Panc1 (cell line): ENCODE measurements at places on chromosomes 7 and 10.

GRCh38 chr10:83253011-83253671 lies 886.2 kb upstream of the GHITM start:
- DNase-seq, result no peak

GRCh38 chr10:34494012-34494411 lies 321.1 kb downstream of the PARD3 start:
- no peak for DNase-seq

- DNase-seq, result no peak
These were observed 904 bp upstream of the DPYSL4 start for GRCh38 chr10:132185601-132186487.

- no peak for DNase-seq
These were observed 25.5 kb downstream of the HGF start for GRCh38 chr7:81744389-81744788.

GRCh38 chr10:79221110-79222051 lies 125.9 kb upstream of the PPIF start:
- no peak for DNase-seq

GRCh38 chr10:2225609-2226008 lies 488.3 kb upstream of the ADARB2 start:
- no peak for DNase-seq

DNA sequence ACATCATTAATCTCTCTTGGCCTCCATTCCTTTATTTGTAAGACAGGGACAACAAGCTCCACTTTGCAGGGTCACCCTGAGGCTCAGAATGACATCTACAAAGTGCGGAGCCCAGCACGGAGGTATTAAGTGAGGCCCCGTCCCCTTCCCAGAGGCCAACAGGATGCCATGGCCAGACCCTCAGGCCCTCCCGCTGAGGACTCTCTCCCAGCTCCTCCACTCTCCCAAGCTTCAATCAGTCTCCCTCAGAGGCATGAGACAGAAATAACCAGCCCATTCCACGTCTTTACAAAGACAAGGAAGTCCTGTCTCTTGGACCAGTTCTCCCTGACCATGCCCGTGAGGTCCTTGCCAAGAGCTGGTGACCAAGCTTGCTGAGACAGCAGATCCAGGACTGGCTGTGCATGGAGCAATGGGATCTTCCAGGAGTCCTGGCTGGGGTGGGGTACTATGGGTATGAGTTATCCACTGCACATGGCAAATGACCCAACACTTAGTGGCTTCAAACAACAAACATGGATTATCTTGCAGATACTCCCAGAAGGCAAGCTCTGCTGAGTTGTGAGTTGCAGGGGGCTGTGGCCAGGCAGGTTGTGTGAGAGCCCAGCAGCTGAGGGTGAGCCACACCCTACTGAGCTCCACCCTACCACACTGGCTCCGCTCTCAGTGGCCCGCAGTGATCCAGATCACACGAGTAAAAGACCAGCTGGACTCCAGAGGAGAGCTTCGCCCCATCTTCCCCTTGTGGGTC lies 4.3 kb upstream of the PPIF start:
- no peak for DNase-seq

GRCh38 chr10:65701168-65701776 lies 1224.6 kb upstream of the LRRTM3 start:
- DNase-seq, result no peak

DNA sequence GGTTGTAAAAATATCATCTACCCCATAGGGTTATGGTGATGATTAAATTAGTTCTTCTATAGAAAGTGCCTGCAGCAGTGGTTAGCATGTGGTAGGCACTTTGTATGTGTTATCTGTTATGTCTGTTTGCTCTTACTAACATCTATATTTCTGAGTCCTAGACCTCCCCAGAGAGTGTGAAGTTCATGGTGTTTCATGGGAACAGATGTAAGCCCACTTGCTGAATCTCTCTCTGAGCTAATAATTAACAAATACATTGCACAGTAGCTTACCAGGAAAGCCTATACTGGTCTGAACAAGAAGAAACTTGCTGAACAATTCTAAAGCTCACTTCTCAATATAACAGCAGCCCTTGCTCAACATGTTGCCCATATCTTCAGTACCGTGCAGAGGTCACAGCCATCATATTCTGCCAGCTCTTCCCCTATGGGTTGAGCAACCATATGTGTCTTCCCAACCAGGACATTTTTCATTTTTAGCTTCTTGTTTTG lies 100.1 kb downstream of the NPSR1 start:
- no peak for DNase-seq

GRCh38 chr7:47503281-47503680 lies 78.6 kb downstream of the TNS3 start:
- no peak for DNase-seq

- no peak for DNase-seq
These were observed 21.3 kb downstream of the STMP1 start for GRCh38 chr7:135683609-135684008.

- DNase-seq, result no peak
These were observed 64.6 kb downstream of the PRTFDC1 start for GRCh38 chr10:24887855-24888231.

DNA sequence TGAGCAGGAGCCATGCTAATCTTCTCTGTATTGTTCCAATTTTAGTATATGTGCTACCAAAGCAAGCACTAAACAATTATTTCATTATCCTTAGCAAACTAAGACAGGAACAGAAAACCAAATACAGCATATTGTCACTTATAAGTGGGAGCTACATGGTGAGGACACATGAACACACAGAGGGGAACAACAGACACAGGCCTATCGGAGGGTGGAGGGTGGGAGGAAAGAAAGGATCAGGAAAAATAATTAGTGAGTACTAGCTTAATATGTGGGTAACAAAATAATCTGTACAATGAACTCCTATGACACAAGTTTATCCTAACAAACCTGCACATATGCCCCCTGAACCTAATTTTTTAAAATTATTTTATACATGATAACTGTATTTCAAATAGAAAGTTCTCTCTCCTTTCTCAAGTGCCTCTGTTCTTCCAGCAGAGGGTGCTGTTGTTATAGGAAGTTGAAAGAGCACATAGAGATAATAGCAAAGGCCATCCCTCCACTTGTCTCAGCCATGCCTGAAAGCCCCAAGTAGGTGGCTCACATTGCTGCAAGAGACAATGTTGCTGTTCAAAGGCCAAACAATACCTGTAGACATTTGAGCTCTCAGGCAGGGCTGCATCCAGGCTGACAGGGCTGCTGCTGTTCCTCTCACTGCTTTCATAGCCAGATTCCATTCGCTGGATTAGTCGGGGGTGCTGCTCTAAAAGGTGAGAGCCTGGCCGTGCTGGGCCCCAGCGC lies 33.4 kb upstream of the PPP3CB start:
- DNase-seq, result peak; percentile 48

DNA sequence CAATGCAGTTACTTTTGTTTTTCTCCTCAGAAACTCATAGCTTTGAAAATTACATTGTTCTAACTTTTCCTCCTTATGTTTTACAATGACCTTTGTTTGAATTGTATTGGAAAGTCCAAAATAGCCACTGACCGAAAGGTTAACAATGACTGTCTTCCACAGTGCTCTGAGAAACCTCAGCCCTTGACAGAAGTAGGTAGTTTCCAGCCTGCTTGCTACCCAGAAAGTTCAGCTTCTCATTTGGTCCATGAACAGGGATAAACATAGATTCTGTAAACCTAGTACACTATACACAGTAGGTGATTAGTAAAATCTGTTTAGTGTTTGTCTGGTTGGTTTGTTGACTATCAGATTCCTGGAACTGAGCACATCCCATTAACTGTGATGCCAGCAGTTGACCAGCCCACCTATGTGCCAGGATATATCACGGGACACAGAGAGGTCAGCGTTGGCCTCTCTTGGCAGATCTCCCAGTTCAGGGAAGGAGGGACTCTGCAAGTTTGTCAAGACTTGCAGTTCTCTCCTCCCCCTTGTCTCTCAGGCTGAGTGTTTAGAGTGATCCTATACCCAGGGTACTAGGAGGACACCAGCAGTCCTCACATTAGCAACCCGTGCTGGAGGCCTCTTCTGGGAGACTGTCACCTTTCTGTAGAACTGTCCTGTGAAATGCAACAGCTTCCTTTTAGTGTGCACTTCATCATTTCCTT lies 297.6 kb downstream of the ARHGAP12 start:
- no peak for DNase-seq

DNA sequence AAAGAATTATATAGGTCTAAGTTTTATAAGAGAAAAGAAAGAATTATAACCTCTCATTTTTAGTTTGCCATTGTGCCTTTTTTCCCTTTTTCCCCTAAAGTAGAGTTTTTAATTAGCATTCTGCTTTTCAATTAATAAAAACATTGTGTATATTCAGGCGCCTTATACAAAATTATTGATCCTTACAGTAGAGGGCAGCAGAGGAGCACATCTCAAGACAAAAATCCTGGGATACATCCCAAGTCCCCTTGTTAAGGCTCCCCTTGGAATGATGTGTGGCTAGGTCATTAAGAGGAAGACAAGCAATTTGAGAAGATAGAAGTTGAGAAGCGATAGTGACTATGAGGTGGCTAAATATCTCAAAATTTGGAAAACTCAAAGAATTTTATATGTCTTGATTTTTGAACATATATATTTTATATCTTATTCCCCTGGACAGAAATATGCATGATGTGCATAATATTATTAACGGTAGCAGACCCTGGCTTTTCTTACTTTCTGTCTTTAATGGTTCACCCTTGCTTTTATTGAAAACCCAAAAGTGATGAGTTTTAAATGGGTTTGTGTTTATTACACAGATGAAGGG lies 19.1 kb upstream of the TPK1 start:
- DNase-seq, result no peak

DNA sequence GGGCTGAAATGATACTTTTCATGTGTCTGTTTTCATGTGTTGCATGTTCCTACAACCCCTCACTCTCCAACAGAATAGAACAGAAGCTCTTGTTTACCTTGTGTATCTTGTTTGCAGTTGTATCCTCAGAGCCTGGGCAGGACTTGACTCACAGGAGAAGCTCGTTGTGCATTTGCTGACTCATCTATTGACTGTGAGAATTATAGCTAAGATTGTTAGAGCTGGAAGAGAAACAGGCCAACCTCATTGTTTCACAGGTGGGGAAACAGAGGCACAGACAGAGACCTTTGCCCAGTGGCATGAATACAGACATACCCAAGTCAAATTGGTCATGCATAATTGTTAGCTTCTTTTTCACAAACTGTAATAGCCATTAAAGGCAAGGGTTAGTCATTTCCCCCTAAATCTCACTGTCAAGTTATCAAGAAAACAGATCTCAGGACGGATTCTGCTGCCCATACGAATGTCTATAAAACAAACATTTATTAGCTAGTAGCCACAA lies 4.6 kb upstream of the TSPAN15 start:
- peak; percentile 91 for DNase-seq

GRCh38 chr10:2279711-2280110 lies 542.4 kb upstream of the ADARB2 start:
- no peak for DNase-seq

DNA sequence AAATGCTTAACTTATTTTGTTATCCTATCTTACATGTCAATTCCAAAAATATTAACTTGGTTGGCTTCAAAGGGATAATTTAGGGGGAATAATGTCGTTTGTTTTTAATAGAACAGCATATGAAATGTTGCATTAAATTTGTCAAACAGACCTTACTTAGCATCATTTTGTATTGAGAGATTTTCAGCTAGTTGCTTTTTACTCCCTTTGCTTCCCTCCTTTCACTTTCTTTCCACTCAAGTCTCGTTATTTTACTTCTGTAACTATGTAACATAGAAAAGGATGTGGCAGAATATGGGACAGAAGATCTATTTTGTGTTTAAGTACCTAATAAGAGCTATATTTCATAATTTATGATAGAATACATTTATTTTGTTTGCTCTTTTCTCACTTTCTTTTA lies 2.6 kb downstream of the PHYHIPL start:
- no peak for DNase-seq

- peak; percentile 7 for DNase-seq
These were observed 120.3 kb upstream of the PTPRZ1 start for GRCh38 chr7:121752706-121753105.

GRCh38 chr10:131816157-131816775 lies 84.5 kb upstream of the PPP2R2D start:
- no peak for DNase-seq

GRCh38 chr7:44375236-44375699 lies 49.9 kb upstream of the CAMK2B start:
- no peak for DNase-seq

DNA sequence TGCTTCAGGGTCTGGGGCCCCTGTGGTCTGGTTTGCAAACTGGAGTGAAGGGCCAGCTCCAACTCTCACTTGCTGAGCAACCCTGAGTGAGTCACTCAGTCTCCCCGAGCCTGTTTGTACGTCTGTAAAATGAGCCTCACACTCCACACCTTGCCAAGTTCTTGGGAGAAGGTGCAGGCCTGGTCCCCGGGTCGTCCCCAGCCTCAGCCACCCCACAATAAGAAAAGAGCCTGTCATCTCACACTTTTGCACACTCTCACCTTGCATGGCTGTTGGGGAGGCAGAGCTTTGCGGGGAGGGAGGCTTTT lies 5.2 kb downstream of the GRIFIN start:
- no peak for DNase-seq

DNA sequence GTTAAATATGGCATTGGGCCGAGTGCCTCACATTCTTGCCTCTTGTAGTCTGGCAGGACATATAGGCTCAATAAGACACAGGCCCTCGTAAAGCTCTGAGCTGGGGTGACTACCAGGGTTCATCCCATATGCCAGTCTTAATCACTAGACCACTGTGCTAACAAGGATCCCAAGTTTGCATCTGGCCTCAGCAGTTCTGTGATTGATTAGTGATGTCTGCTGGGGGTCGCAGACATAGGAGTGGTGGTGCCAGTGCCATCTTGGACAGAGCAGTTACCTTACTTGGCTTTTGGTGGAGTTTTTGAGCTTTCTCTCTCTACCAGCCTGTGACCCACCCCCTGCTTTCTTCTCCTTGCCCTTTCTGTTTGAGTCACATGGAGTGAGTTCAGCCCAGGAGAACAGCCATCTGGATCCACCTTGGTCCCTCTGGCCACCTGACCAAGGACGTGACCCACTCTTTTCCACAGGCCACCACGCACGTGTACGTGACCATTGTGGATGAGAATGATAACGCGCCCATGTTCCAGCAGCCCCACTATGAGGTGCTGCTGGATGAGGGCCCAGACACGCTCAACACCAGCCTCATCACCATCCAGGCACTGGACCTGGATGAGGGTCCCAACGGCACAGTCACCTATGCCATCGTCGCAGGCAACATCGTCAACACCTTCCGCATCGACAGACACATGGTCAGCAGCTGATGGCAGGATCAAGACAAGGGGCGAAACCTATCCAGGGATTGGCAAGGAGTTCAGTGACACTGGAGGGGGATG lies 4.1 kb upstream of the VSIR start:
- DNase-seq, result no peak

- no peak for DNase-seq
These were observed 30.2 kb downstream of the C10orf71 start for GRCh38 chr10:49329146-49329505.

- DNase-seq, result no peak
These were observed 196.1 kb upstream of the SVIL start for GRCh38 chr10:29830531-29831512.
